Non-pigmented ciliary epithelial cell (primary cell): ENCODE measurements at places on chromosomes 12 and 14.

- no peak for DNase-seq
Observed at GRCh38 chr12:98453492-98453891, 61.9 kb upstream of the TMPO start.

- no peak for DNase-seq
Observed at GRCh38 chr14:36367985-36368774, 47.7 kb upstream of the MBIP start.

- DNase-seq = no peak
Observed at GRCh38 chr12:109170324-109170723, 53.9 kb downstream of the ACACB start.

DNA sequence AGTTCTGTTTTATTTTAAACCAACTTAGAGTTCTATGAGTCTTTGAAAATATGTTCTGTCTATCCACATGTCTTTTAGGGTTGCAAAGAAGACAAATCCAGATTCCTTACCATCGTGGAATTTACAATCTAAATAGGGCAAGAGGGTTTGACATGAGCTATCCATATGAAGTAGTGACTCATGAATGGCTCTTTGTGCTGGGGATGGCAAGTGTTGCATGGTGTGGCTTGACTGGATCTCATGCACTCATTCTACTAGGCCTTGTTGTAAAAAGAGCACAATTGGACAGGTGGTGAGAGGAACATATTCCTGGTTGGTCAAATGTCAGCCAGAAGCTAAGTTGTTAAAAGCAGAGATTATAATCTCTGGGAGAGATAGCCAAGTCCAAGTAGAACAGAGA lies 509.1 kb downstream of the DIO2 start:
- no peak for DNase-seq

GRCh38 chr12:60225216-60226000 lies 629.6 kb downstream of the SLC16A7 start:
- DNase-seq = no peak

DNA sequence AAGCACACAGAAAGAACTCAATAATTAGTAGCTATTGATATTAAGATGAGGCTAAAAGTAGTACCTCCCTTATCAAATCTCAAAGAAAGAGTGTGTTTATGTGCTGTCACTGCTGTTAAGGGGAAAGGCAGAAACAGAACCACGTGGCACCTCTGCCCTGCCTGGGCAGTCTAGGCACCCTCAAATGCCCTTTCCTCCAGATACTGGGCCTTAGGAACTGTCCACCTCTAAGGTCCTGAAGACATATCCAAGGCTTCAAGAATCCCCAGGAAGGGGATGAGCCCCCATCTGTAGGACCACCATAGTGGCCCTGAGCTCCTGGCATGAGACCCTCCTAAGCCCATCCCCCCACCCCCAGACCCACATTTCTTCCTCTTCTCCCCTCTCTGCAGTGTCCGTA lies 29.1 kb downstream of the NGB start:
- DNase-seq = no peak

GRCh38 chr12:108635997-108636808 lies 2.5 kb upstream of the SELPLG start:
- no peak for DNase-seq

GRCh38 chr14:71647086-71647784 lies 285.0 kb upstream of the RGS6 start:
- DNase-seq = no peak

- no peak for DNase-seq
Observed at GRCh38 chr14:105333613-105334364, 19.2 kb downstream of the PACS2 start.

DNA sequence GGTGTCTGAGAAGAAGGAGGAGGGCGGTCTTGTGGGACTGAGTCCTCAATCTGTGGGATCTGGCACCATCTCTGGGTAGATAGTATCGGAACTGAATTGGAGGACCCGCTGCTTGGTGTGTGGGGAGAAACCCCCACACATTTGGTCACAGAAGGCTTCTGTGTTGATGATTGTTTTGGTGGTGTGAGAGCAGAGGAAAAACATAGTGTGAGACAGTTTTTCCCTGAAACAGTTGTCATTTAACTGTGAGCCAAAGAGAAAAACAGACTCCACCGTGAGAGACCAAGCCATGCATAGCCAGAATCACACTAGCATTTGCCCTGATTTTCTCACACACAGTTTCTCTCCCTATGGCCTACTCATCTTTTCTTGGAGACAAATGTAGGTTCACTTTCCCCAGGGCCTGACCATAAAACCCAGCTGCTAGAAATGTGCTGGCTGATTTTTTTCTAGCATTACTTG lies 91.4 kb upstream of the FLRT2 start:
- DNase-seq = no peak

DNA sequence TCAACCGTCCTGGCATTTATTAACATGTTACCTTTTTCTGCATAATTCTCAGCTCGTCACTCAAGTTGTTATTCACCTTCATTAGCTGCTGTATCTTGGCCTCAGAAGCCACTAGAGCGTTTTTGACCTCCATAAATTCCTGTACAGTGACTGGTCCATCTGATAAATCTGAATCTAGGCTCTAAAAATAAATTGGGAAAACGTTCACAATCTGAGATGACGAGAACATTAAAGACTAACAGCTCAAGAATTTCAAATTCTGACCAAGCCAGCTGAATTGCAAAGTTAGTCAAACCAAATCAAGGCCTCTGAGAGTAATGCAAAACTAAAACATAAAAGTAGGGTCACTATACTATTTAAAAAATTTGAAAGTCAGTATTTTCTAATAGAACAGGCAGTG lies 45.0 kb downstream of the GIT2 start:
- DNase-seq = peak; percentile 88

DNA sequence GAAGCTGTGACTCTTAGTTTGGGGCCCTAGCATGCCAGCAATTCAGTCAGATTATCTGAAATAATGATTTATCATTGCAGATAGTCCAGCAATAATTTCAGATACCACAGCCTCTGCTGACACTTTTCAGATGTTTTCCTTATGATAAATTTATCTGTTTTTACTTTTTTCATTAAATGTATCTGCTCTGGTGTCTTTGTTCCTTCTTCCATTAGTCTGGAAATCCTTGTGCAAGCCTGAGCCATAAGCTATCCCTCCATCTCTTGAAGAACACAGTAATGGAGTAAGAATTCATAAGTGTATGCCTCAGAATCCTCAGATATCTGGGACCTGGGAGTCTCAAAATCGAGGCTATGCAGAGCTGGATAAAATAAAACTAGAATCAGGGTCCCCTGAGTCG lies 146.4 kb upstream of the KRR1 start:
- no peak for DNase-seq

DNA sequence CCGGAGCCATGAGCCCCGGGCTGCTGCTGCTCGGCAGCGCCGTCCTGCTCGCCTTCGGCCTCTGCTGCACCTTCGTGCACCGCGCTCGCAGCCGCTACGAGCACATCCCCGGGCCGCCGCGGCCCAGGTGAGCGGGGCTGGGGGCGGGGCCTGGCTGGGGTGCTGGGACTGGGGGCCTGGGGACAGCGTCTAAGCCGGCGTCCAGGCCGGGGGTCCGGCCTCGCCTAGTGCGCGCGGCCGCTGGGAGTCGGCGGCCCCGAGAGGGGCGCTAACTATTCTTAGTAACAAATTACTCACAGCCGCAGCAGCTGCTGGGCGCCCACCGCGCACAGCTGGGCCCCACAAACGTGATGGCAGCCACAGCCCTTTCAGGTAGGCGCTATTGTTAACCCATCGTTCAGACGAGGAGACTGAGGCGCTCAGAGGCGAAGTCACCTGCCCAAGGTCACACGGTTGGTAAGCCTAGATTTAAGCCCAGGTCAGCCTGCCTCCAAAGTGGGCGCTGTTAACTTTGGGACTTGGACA lies 374 bp downstream of the CYP46A1 start:
- no peak for DNase-seq

DNA sequence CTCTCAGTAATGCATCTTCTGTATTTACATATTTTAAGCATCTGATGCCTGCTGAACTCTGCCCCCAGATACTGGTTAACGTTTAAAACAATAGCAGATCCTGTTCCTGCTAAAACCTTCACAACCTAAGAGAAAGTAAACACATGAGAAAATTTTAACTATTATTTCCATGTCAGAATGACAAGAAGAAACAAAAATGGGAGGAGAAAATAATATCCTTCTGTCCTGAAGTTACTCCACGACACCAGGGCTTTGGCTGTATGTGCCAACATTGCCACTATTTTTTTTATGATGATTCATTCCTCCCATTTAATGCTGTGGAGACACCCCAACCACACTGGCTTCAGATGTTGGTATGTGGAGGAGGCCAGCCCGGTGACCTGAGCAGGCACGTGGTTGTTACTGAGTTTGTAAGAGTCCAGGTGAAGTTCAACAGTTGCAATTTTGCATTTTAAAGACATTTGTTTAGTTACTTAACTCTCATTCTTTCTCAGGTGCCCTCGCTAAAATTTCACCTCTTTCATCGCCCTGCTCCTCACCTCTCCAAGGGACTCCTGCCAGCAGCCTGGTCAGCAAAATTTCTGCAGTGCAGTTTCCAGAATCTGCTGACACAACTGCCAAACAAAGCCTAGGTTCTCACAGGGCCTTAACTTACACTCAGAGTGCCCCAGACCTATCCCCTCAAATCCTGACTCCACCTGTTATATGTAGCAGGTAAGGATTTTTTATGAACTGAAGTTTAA lies 65.5 kb upstream of the SLCO1C1 start:
- peak; percentile 18 for DNase-seq

- DNase-seq = no peak
Observed at GRCh38 chr12:26700430-26700829, 132.6 kb downstream of the ITPR2 start.

DNA sequence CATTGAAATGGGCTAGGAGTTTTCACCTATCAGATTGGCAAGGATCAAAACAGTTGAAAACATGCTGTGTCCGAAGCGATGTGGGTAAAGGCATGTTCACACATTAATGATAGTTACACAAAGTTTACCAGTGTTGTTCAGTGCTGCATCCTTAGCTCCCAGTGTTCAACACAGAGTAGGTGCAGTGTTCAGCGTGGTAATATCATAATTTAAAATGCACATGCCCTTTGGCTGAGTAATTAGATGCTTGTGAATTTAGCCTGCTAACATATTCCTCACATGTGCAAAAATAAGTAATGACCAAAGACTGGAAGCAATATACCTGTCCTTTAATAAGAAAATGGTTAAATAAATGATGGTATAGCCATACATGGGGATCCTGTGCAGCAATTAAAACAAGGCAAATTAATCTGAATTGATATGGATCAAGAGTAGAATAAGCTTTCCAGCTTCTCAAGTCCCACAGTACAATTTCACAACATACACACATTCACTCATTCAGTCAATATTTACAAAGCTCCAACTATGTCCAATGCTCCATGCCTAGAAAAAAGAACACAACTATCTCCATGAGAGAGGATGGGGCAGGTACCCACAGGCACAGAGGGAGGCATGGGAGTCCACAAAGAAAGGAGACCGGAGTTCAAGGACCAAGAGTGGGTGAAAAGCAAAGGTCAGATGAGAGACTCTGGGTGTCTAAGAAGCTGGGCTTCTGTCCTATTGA lies 12.8 kb downstream of the TMCC3 start:
- no peak for DNase-seq

GRCh38 chr12:82456633-82457032 lies 98.3 kb downstream of the METTL25 start:
- DNase-seq = no peak

- DNase-seq = no peak
Observed at GRCh38 chr14:29062976-29063375, 296.4 kb downstream of the FOXG1 start.

DNA sequence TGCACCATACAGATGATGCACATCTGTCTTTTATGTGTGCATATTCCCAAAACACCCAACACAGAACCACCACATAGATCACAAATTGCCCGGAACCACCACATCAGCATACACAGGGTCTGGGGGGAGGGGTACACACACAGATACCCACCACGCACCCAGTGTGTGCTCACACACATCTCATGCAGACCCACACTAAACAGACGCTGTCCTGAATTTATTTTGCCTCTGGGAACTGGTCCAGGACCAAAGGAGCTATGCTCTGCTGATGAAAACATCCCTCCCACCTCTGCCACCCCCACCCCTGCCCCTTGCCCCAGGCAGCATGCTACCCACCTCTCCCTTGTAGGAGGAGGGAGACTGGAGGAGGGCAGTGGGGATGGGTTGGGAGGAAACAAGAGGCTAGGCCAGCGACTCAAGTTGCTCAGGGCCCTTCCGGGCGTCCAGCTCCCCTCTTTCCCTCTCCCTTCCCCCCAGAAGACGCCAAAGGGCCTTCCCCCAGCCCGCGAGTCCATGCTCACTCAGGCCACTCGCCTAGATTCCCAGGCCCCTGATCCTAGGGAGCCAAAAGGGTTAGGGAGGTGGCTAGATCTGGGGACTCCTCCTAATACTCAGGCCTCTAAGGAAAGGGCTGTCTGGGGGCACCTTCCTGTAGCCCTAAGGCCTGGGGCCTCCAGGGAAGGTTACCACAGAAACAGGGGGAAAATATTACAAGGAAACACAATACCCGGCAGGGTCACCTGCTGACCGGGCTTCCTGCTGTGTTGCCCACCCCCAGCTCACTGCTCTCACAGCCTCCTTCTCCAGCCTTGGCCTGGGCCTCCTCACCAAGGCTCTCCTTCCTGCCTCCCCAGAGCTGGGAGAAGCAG lies 3.1 kb downstream of the HDAC7 start:
- no peak for DNase-seq

DNA sequence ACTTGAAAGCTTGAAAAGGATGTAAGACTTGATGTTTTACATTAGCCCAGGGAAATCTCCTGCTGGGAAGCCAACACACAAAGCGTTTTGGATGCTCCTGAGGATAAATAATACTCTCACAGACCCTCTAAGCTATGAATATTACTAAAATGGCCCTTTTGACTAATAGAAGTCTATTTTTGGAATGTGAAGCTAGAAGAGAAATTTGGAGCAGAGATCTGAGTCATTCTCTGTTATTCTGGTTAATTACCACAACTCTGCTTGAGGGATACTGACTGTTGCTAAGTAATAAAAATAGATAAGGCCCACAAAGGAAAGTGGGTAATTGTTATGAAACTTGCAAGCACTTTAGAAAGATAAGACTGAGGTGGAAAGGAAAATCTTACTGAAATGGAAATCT lies 346.2 kb upstream of the STXBP6 start:
- no peak for DNase-seq

DNA sequence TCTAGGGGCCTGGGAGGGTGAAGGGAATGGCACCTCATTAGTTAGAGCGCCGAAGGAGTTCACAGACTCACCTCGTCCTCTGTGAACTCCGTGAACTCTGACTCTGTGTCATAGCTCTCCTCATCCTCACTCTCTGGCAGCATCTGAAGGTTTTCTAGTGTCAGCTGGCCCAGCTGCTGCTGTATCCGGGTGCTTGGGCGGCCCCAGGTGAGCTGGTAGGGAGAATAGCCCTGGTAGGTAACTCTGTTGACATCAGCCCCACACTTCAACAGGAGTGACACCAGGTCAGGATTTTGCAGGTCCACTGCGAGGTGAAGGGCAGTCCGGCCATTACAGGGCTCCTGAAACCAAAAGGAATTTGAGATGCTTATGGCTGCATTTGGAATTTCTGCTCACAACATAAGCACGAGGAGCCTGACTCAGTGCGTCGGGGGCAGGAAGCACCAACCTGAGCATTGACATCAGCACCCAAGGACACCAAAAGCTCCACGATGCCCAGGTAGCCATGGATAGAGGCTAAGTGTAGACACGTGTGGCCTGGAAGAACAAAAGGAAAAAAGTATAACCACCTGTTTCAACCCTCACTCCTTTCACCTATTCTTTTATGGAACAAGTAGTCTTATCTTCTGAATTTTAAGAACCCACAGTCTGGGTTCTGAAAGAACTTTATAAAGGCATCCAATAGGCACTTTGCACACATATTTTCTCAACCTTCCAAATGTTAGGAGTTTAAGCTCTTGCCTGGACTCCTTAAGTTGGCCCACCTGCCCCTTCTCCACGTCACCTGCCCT lies 2.0 kb downstream of the NFKBIA start:
- no peak for DNase-seq

GRCh38 chr12:100651694-100652093 lies 78.2 kb downstream of the GAS2L3 start:
- no peak for DNase-seq
